ENCODE measurements at places on chromosomes 12 and 14.

- DNase-seq, result no peak
Observed at GRCh38 chr14:54453252-54453651, 12.1 kb upstream of the CNIH1 start.

DNA sequence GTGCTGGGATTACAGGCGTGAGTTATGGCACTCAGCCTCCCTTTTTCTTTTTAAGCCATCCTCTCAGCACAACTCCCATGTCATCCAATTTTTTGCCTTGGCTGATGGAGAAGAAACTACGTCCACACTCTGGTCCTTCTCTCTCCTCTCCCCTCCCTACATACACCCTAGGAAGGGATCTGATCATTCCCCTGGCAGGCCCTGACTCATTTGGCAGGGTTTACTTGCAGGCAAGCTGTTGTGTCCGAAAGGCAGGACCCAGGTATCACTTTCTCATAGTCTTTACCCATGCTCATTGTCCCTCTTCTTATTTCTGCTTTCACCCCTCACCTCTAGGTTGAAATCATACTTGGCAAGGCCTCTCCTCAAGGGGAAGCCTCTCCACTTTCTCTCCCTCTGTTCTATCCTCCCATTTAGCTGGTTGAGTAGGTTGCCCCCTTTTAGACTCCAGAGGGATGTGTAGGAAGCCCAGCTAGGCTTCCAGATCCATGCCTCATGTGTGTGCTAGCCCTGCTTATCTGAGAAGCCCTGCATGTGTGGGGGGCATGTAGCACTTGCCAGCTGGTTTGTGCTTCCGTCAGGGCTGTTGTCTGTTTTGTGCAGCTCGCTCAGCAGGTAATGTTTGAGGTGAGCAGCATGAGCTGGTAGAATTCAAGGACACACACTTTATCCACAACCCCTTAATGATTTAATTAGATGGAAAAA is 14.8 kb downstream of the GPR19 start:
- DNase-seq, result no peak

DNA sequence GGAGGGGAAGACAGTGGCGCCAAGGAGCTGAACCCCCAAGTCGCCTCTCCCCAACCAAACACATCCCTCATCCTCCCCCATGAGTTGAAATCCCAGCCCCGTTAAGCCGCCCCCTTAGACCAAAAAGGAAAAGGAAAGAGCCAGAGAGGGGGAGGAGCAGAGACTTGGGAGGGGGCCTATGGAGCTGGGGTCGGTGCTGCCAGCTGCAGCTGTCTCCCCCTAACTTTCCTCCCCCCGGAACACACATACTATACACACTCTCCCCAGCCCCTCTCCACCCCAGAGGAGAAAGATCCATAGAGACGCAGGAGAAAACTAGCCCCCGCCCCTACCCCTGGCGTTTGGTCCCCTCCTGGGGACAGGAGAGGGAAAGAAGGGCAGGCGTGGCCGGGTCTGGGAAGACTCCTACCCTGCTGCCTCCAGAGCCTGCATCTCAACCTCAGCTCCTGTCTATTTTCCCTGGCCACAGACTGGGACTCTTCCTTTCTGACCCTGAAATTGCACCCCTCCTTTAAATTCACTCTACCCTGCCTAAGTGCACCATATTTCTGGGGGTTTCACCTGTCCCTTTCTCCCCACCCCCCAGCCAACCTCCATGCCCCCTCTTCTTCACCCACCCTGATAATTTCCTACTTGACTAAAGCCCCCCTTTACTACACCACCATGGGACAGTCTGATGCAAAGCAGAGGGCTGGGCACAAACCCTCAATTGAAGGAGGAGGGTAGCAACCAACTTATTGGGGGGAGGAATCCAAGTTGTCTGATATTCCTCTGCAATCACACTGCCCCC is 1.7 kb upstream of the HOXC9 start:
- DNase-seq, result no peak

GRCh38 chr12:28540324-28540714 is 350.1 kb downstream of the CCDC91 start:
- no peak for DNase-seq

DNA sequence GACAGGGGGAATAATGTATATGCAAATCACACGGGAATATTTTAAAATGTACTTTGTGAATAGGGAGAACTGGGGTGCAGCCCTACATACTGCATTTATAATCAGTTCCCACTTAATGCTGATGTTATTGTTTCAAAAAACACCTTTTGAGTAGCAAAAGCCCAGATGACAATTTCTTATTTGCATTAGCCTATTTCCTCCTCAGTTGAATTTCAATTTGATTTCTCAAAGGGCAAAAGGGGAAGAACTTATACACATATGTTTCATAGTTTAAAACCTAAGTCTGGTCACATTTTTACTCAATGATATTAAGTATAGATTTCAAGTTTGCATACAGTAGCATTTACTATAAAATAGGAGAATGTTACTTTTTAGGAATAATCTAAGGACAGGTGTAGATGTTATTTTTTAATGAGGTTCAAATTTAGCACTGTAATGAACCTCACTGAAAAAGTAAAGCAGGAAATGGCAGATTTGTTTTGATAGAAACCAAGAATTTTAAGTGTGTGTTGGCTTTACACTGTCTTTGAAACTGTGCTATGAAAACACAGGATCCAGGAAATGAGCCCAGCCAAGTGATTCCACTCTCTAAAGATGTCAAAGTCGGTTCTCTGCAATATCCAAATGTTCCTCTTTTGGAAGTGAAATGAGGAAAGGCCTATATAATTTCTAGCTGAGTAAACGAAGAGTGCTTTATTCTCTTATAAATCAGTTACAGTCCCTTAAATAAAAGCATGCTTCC is 367.4 kb downstream of the BTG1 start:
- no peak for DNase-seq

- DNase-seq, result no peak
Observed at GRCh38 chr12:64671681-64672080, 61.4 kb downstream of the RASSF3 start.

DNA sequence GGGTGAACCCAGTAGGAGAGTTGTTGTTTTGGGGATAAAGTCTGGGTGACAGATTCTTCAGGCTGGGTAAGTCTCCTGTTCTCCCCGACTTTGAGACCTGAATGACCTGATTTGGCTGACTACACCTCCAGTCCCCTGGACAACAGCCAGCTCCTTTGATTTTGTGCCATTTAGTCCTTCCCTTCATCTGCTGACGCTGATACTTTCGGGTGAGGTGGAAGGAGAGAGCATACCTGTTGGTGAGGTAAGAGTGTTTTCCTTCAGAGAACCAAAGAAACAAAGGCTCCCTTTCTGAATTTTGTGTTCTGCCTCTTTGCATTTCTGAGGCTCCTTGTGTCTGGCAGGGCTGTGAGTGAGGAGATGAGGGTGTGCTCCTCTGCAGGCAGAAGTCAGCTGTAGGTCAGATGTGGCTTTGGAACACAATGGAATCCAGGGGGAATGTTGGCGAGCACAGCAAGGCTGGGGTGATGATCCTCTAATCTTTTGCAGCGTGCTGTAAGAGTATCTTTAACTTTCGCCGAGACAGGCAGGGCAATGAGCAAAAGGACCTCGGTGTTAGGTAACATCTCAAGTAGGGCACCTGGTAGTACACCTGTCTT is 12.1 kb downstream of the ETV6 start:
- no peak for DNase-seq

GRCh38 chr12:76311796-76312195 is 36.4 kb downstream of the BBS10 start:
- DNase-seq, result no peak

DNA sequence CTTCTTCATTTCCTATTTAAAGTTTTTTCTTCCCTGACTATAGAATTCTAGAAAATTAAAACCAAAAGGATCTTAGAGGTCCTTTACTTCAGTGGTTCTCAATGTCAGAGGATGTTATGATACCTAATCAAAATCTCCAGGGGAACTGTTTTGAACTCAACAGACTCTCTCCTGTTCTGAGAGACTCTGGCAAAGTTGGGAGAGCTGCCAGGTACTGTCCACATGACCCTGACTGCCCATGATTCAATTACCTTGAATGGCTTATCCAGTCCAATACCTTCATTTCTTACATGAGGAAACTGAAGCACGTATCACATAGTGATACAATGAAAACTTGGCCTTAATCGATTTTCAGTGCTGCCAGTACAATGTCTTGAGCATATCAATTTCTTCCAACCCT is 16.6 kb downstream of the ALKBH1 start:
- no peak for DNase-seq

DNA sequence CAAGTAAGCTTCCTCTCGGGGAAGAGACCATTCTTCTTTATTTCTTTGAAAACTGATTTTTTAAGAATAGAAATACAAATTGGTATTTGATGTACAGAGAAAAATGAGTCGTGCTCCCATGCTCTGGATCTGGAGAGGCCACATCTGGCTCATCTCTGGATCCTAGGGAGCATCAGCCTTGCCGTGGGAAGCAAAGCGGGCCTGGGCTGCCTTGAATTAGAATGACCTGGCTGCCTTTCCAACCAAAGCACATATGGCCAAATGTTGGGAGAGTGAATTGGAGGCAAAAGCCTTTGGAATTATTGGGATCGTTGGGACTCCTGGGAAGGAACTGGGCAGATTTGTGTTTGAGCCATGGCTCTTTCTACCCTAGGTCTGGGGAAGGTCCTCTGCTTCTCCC is 80.0 kb downstream of the SLC25A47 start:
- no peak for DNase-seq
